ENCODE measurements at places on chromosomes 12 and 14. TPM values are rescaled to one million over a fixed set of nuclear protein-coding genes. Genes with fewer than 3 reads are reported as not detected.
A peak's percentile ranks its signal among the peaks of the same experiment; 100 is the strongest.

Gene CELA1
- not detected for total RNA-seq

Gene PTPRR
- total RNA-seq, result 3.2 TPM

Gene SCFD1
- 36.1 TPM for total RNA-seq

Gene DHRS2
- not detected for total RNA-seq

GRCh38 chr12:47449797-47450196 lies 256.0 kb downstream of the RPAP3 start:
- no peak for DNase-seq
- no peaks in the 10 kb centered on the region for H3K4me1 ChIP-seq
- H3K4me3 ChIP-seq, result no peak overlapping the region
- H3K27ac ChIP-seq, result no peak overlapping the region
- no peaks in the 10 kb centered on the region for H3K36me3 ChIP-seq

GRCh38 chr14:54182419-54183045 lies 214.3 kb upstream of the CDKN3 start:
- H3K4me3 ChIP-seq, result no peak overlapping the region
- H3K4me1 ChIP-seq, result peaks cover 9% of the 10 kb centered on the region
- DNase-seq, result no peak
- no peaks in the 10 kb centered on the region for H3K27me3 ChIP-seq

- H3K4me1 ChIP-seq, result peaks cover 10% of the 10 kb centered on the region
- no peak overlapping the region for H3K27ac ChIP-seq
- DNase-seq, result no peak
- peaks cover 48% of the 10 kb centered on the region for H3K27me3 ChIP-seq
- H3K36me3 ChIP-seq, result no peaks in the 10 kb centered on the region
- H3K4me3 ChIP-seq, result no peak overlapping the region
These were observed 39.9 kb downstream of the BCL11B start for GRCh38 chr14:99231850-99232713.

DNA sequence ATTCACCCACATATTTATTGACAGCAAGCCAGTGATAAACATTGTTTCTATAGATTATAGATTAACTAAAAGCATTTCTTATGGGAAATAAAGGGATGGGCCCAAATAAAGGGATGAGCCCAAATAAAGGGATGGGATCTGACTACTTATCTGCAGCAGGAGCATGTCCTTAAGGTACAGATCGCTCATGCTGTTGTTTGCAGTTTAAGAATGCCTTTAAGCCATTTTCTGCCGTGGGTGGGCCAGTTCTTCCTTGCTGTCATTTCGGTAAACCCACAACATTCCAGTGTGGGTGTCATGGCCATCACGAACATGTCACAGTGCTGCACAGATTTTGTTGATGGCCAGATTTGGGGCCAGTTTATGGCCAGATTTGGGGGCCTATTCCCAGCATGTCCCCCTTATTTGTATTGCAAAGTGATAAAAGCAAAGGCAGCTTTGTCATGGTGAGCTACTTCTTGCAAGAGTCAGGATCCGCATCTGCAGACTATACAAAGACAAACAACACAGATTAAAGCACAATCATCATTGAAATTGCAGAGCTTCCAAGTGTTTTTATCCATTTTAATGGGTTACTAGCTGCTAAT lies 700.7 kb downstream of the LRFN5 start:
- DNase-seq, result no peak
- no peak overlapping the region for H3K4me3 ChIP-seq
- no peaks in the 10 kb centered on the region for H3K36me3 ChIP-seq

DNA sequence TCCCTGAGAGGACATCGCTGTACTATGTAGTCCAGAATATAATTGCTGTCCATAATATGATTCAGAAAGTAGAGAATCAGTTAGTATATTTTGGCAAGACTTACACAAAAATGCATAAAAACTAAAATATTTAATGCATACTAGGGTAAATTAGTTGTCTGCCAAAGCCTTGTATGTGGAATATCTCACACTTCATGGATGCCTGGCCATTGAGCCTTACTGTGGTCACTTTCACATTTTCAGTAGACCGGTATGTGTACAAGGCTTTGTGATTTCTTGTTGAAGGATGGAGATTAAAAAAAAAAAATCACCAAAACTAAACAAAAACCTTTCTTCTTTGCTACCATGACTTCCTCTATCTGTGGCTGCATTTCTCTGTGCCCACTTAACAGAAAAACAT lies 197.3 kb upstream of the DDHD1 start:
- peaks cover under 1% of the 10 kb centered on the region for H3K4me1 ChIP-seq
- H3K36me3 ChIP-seq, result no peaks in the 10 kb centered on the region
- DNase-seq, result no peak
- no peaks in the 10 kb centered on the region for H3K27me3 ChIP-seq

GRCh38 chr12:57296291-57296690 lies 45.3 kb upstream of the STAC3 start:
- no peak overlapping the region for H3K4me3 ChIP-seq
- peaks cover 90% of the 10 kb centered on the region for H3K36me3 ChIP-seq
- H3K27ac ChIP-seq, result no peak overlapping the region

DNA sequence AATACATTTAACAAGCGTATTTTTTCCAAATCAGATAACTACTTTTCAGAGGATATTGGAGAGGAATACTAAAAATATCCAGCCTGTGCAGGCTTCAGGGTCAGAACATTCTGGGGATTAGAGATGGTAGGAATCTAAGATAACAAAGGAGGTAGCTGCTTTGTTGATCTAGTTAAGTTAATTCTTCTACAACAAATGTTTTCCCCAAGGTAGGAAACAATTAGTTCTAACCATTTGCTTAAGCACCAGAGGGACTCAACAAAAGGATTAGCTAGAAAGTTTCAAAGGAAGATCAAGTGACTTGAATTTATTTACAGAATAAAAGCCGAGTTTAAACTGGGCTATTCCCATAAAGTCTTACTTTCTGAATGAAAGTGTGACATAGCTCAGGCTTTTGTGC lies 524.2 kb downstream of the TMTC2 start:
- H3K36me3 ChIP-seq, result no peaks in the 10 kb centered on the region
- no peak overlapping the region for H3K4me3 ChIP-seq
- H3K27me3 ChIP-seq, result no peaks in the 10 kb centered on the region
- H3K27ac ChIP-seq, result no peak overlapping the region
- H3K4me1 ChIP-seq, result no peaks in the 10 kb centered on the region
- no peak for DNase-seq

DNA sequence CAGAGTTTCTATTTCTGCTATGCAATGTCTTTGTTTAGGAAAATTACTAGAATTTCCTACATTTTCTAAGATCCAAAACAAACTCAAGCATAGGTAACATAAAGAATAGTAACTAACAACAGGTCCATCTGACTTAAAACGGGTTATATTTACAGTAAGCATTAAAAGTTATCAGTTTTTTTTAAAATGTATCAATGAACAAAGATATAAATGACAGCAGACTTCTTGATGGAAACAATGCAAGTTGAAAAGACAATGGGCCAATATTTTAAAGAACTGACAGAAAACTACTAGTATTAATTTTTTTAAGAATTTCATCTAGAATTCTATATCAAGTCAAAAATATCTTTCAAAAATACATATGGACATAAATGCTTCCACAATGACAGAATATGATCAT lies 367.1 kb upstream of the MGAT4C start:
- H3K36me3 ChIP-seq, result no peaks in the 10 kb centered on the region
- H3K27ac ChIP-seq, result no peak overlapping the region
- no peaks in the 10 kb centered on the region for H3K4me1 ChIP-seq
- DNase-seq, result no peak
- no peaks in the 10 kb centered on the region for H3K27me3 ChIP-seq

GRCh38 chr14:99732436-99733210 lies 48.5 kb downstream of the CYP46A1 start:
- H3K27ac ChIP-seq, result no peak overlapping the region
- no peaks in the 10 kb centered on the region for H3K36me3 ChIP-seq
- DNase-seq, result peak; percentile 62

GRCh38 chr12:32444895-32445294 lies 45.5 kb downstream of the FGD4 start:
- no peaks in the 10 kb centered on the region for H3K36me3 ChIP-seq
- no peak overlapping the region for H3K4me3 ChIP-seq
- DNase-seq, result no peak
- H3K27ac ChIP-seq, result no peak overlapping the region
- no peaks in the 10 kb centered on the region for H3K27me3 ChIP-seq

GRCh38 chr12:46342562-46343033 lies 30.0 kb downstream of the SLC38A2 start:
- H3K4me1 ChIP-seq, result no peaks in the 10 kb centered on the region
- DNase-seq, result no peak

- no peak overlapping the region for H3K27ac ChIP-seq
- DNase-seq, result no peak
- H3K36me3 ChIP-seq, result no peaks in the 10 kb centered on the region
- H3K4me1 ChIP-seq, result no peaks in the 10 kb centered on the region
- no peak overlapping the region for H3K4me3 ChIP-seq
These were observed 53.2 kb upstream of the VASH1 start for GRCh38 chr14:76708028-76708427.

DNA sequence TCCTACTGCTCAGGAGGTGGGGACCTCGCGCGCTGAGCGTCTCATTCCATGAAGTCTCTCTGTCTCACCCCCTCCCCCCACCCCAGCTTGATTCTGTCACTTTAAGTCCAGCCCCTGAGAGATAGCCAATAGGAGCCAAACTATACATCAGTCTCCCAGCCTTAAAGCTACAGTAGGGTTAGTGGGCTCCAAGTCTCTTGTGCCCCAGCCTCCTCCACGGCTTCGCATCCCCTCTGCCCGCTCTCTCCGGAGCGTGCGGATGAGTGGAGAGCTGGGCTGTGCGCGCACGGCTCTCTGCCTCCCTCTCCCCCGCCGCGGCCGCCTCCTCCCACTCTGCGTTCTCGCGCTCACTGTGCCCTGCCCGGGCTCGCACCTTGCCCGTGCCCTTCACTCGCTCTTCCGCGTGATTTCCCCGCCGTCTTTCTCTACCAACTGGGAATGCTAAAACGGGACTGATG lies at the start of gene ESRRB:
TSS of gene ESRRB (plus strand) at position 191 of the 458 bp plus-strand sequence. CDS start at position 456, 265 bp downstream.
- no peak within 1 kb of the TSS for H3K27ac ChIP-seq
- H3K27me3 ChIP-seq, result peaks cover 23% of the 10 kb centered on the region
- peaks cover 20% of the 10 kb centered on the region for H3K4me1 ChIP-seq
- H3K36me3 ChIP-seq, result no peaks in the 10 kb centered on the region

DNA sequence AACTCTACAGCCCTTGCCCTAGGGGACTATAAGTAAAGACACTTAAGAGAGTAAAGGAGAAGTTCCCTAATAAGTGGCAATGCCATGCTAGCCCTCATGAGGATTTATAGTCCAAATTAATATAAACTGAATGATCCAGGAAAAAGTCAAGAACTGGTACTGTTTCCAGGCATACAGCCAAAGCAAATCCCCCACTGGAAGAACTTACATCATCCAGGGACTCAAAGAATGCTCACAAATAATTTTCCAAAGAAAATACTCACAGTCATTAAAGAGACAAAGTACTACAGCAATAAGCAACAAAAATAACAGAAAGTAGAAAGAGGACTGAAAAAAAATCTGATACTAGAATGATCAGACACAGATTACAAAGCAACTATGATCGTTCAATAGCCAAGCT lies 79.7 kb upstream of the RAP1B start:
- no peak overlapping the region for H3K27ac ChIP-seq
- H3K4me3 ChIP-seq, result no peak overlapping the region
- peaks cover 7% of the 10 kb centered on the region for H3K4me1 ChIP-seq
- H3K36me3 ChIP-seq, result no peaks in the 10 kb centered on the region

DNA sequence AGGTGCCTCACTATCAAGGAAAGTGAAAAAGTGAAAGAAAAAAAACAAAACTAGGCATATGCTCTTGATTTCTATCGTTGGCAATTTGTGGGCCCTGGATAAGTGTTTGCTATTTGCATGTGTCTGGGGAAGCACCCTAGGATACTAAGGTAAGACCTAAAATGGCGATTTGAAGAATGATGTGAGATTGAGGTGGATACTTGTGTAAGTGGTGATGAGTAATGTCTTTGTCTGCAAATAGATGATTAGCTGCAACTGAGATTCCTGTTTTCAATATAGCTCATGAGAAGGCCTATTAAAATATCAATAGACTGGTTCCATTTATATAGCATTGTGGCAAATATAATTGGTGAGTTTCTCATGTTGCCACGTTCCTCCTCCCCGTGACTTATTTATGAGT lies 261.7 kb downstream of the NEDD1 start:
- H3K27me3 ChIP-seq, result no peaks in the 10 kb centered on the region
- H3K4me1 ChIP-seq, result no peaks in the 10 kb centered on the region
- H3K27ac ChIP-seq, result no peak overlapping the region
- DNase-seq, result no peak
- H3K36me3 ChIP-seq, result no peaks in the 10 kb centered on the region

DNA sequence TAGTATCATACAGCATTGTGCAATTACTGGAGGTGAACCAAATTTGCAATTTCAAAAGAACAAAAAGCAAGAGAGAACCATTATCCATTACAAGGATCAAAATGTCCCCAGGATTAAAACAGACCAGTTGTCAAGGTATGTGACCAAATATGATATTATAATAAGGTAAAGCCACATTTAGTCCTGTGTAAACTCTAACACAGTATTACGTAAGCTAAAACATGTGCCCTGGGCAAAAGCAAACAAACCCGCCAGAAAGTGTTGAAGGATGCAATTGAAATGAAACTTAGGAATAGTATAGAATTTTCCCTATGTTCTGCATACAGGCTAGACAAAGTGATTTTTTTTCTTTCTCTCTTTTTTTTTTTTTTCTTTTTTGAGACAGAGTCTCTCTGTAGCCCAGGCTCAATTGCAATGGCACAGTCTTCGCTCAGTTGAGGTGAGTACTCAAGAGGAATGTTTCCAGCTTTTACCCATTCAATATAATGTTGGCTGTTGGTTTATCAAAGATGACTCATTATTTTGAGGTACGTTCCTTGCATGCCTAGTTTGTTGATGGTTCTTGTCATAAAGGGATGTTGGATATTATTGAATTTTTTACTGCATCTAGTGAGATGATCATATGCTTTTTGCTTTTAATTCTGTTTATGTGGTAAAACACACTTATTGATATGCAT lies 137.1 kb upstream of the FOXG1 start:
- no peak for DNase-seq
- no peaks in the 10 kb centered on the region for H3K36me3 ChIP-seq

All from sigmoid colon (tissue), 7 donors.